ENCODE measurements at places on chromosomes 6 and 20. TPM values are rescaled to one million over a fixed set of nuclear protein-coding genes. Genes with fewer than 3 reads are reported as not detected.

- no peak for DNase-seq
Observed at GRCh38 chr6:49636713-49637349, at the start of gene RHAG. Gene RHAG, minus strand, starts transcription at chr6:49636839. Its CDS starts 27 bp downstream, at chr6:49636812.

DNA sequence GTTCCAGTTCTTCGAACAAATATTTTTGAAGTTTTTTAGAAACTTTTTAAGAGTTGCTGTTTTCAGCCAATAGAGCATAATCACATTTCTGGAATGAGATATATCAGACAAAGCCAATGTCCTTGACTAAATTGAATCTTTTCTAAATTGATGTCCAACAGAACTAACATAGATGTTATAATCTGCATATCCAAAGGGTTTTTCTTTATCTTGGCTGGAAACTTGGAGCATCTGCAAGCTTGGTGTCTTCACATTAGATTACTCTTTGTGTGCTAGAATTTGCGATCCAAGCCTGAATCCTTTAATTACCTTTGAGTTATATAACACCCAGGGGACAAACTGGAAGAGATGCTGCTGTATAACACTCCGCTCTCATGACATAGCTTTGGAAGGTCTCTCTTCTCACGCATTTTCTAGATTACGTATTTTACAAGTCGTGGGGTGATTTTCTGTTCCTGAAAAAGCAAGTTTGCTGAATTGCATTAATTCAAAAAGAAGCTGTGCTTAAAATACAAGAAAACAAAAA lies 64.4 kb upstream of the FUCA2 start:
- DNase-seq, result no peak

- no peak for DNase-seq
Observed at GRCh38 chr6:91097364-91097763, 510.5 kb upstream of the MAP3K7 start.

DNA sequence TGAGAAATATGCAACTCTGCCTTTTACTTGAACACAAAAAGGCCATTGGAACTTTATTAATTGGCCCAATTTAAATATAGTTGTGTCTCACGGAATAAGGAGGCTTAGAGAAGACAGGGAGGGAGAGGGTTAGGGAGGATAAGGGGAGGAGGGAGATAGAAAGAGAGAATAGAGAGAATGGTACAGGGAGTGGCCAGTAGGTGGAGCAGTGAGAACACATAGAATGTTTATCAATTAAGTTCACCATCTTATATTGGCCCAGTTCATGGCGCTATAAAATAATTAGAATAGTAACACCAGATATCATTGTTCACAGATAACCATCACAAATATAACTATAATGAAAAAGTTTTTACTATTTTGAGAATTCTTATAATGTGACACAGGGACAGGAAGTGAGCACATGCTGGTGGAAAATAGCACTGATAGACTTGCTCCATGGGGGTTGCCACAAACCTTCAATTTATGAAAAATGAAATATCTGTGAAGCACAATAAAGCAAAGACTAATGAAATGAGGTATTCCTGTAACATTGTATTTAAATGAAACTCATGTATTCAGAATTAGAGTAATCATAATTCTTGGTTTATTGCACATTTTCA lies 374.1 kb upstream of the MANEA start:
- DNase-seq, result peak; percentile 18

- DNase-seq, result no peak
Observed at GRCh38 chr6:133623065-133623464, 265.8 kb upstream of the TCF21 start.

GRCh38 chr6:132816660-132817059 lies 2.3 kb downstream of the RPS12 start:
- no peak for DNase-seq

DNA sequence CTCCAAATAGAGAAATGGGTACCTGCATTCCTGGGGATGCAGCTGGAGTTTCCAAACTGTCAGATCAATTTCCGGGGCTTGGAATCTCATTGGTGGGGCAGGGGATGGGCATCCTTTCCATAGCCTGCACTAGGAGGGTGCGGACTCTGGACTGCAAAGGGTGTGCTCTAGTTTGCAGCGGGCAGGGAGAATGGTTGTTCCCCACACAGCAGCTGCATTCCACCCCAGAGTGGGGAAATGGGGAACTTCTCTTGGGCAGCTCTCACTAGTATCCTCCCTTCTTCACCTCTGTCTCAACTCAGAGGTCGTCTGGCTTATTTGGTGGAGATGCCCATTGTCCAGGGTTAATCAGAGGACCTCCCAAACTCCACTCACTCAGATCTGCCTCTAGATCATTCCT lies 34.5 kb upstream of the CDKN1A start:
- no peak for DNase-seq

GRCh38 chr6:44386929-44387345 lies 569 bp upstream of the CDC5L start:
- no peak for DNase-seq

DNA sequence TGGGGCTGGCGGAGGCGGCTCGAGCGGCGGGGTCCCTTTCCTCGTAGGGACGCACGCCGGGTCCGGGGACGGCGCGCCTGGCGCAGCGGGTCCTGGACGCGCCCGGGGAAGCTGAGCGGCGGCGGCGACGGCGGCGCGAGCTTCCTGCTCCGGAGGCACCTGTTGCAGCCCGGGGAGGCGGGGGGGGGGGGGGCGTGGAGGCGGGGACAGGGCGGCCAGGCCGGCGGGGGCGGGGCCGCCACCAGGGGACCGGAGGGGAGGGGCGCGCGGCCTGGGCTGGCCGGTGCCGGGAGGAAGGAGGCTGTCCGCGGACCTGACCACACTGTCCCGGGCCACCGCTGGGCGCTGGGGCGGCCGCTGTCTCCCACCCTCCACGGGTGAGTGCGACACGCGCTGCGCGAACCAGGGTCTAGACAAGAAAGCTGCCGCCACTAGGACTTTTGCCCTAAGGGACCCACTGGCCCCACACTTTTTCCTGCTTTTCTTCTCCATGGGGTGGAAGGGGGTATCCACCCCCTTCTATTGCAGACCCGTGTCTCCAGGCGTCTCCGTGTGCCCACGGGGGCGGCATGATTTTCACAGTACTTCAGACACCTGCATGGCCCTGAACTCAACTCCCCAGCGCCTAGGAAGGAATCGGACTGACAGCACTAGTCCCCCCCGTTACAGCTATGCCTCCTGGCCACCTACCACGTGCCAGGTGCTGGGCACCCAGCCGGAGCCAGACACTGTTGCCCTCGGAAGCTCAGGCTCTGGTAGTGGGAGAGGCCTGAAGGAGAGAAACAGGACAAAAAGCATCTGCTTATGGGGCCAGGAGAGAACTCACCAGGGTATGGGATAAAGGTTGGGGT lies at the start of gene NFATC2:
NFATC2 (minus strand) TSS at position 149 of the 851 bp plus-strand sequence. CDS start 220 bp downstream, outside the sequence.
- DNase-seq, result no peak

DNA sequence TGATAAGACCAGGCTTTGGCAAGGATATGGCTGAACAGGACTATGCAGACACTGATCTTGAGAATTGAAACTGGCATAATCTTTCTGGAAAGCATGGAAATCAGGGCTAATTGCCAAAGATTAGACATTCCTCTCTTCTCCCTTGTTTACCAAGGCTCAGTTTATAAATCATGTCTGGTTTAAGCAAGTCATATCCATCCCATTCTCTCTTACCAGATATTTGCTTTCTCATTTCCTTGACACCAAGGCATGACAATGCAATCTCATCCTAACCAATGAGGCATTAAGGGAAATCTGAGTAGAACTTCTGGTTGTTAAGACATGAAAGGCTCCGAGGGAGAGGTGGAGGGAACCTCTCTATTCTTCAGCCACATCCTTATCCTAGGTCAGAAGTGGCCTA lies 110.3 kb upstream of the CEP85L start:
- DNase-seq, result no peak

- DNase-seq, result peak; percentile 67
Observed at GRCh38 chr6:111642463-111643158, 36.9 kb upstream of the TRAF3IP2 start.

GRCh38 chr6:110039981-110040383 lies 61.9 kb downstream of the GPR6 start:
- DNase-seq, result peak; percentile 30

DNA sequence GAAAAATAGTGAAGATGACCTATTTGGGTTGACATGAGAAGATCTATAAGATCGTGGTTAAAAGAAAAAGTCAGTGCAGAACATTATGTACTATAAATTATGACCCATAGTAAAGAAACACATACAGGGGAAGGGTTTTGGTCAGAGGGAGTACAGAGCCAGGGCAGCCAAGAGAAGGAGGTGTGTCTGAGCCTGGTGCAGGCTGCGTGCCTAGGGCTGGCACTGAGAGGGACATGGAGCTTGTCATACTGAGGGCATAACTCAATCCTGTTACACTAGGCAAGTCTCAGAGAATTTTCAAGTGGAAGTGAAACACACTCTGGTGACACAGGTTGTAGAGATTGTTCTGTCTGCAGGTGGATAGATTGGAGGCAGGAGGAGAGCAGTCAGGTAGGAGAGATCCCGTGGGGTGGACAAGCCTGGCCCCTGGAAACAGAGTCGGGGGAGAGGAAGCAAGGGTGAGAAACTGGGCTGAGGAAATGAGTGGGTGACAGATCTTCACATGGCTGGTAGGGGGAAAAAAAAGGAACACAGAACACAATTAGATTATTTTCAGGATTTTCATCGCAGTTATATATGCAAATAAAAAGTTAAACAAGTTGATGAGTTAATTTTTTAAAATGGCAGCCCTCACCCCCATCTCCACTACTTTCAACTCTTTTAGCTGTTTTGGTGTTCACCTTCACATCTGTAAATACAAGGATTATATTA lies 18.5 kb upstream of the RNF39 start:
- no peak for DNase-seq

DNA sequence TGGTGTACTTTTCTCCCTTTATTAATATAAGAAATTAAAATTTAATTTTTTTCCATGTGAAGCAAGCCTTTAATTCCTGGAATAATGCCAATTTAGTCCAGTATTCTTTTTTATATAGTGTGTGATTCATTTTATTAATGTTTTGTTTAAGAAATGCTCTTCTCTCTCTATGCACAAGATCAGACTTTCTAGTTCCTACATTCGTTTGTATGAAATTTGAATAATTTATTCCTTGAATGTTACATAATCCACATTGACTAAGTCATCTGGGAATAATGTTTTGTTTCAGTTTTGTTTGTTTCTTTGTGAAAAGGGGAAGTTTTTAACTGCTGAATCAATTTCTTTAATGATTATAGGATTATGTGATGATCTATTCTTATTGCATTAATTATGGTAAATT lies 181.4 kb upstream of the ID4 start:
- no peak for DNase-seq

GRCh38 chr6:38861926-38862401 lies 146.9 kb downstream of the DNAH8 start:
- no peak for DNase-seq

DNA sequence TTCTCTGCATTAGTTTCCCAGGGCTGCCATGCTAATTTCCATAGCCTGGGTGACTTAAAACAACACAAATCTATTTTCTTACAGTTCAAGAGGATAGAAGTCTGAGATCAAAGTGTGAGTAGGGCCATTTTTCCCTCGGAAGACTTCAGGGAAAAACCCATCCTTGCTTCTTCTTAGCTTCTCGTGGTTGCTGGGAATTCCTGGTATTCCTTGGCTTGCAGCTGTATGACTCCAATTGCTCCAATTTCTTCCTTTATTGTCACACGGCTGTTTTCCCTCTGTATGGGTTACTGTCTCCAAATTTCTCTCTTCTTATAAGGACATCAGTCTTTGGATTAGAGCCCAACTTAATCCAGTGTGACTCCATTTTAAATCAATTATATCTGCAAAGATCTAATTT lies 128.4 kb upstream of the JAG1 start:
- no peak for DNase-seq

- DNase-seq, result no peak
Observed at GRCh38 chr6:160388922-160389321, 40.7 kb downstream of the SLC22A3 start.

DNA sequence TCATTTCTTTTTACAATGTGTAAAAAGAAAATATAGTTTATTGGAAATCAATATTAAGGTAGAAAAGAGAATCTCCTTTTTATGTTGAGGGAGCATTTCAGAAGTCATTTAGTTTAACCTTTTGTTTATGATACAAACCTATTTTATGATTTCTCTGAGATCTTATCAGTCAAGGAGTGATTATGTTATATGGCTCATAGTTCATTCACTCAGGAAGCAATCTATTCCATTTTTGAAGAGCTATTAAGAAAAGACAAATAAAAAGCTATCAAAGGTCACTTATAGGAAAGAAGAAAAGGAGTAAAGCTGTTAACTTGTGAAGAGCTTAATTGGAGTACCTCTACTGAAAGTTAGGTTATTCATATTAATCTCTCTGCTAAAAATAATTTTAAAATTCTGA lies 526.6 kb upstream of the JAG1 start:
- no peak for DNase-seq

GRCh38 chr6:3506200-3506599 lies 49.4 kb upstream of the SLC22A23 start:
- DNase-seq, result no peak

DNA sequence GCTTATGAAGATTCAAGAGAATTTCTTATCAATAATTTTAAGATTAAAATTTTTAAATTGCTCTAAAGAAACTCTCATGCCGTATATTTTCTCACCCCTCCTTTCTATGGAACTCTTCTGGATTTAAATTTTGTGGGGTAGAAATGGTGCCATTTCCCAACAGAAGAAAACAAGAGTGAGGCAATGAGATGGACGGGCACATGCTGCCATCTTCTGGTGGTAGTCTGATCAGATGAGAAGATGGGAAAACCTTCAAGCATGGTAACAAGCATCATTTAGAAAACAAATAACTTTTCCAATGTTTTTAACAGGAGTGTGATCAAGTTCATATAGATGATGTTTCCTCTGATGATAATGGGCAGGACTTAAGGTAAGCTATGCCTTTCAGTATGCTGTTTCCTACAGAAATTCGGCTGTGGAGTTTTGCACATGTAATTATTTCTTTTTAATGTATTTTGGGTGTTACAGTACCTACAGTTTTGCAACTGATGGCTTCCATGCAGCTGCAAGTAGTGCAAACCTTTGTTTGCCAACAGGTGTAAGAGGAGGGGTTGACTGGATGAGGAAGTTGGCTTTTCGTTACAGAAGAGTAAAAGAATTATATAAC lies 271.4 kb downstream of the EYA4 start:
- DNase-seq, result peak; percentile 33

DNA sequence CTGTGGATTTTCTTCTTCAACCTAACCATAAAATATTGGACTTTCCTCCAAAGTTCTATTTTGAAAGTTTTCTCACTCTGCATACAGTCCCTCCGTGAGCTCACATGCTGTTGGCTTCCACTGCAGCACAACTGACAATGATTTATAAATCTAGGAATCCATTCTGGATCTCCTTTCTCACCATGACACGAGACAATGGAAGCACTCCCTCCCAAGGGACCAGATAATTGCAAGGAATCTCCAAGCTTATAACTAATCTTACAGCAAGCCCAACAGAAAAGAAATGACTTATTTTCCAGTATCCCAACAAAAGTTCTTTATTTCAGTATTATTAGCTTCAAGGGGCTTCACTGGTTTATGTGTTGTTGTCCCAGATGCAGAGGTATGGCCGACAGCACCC lies 729.0 kb downstream of the RFPL4B start:
- DNase-seq, result no peak

The PROKR2 gene
- total RNA-seq, result not detected

The RHAG gene
- 0.23 TPM for total RNA-seq

The TMC2 gene
- not detected for total RNA-seq

The B4GALT5 gene
- 40.0 TPM for total RNA-seq

The HSPA1B gene
- total RNA-seq, result 147 TPM

The SLC16A10 gene
- 0.18 TPM for total RNA-seq

The SEC63 gene
- 172 TPM for total RNA-seq

The PM20D2 gene
- total RNA-seq, result 13.6 TPM

The OCSTAMP gene
- total RNA-seq, result not detected

The TOX2 gene
- 85.4 TPM for total RNA-seq

All from Panc1 (cell line).